H9 (cell line): ENCODE measurements at places on chromosomes 13 and 19. TPM values are rescaled to one million over a fixed set of nuclear protein-coding genes. Genes with fewer than 3 reads are reported as not detected.

GRCh38 chr19:45079911-45080370 is 881 bp downstream of the GEMIN7 start:
- peaks cover 7% of the 10 kb centered on the region; the same call in 1 of the 2 replicates for H3K4me1 ChIP-seq
- H3K27me3 ChIP-seq: no peaks in the 10 kb centered on the region
- peak overlapping the region; percentile 99 for H3K4me3 ChIP-seq
- H3K27ac ChIP-seq: peak overlapping the region; percentile 3
- H3K36me3 ChIP-seq: peaks cover 13% of the 10 kb centered on the region; the same call in 2 of the 3 replicates

DNA sequence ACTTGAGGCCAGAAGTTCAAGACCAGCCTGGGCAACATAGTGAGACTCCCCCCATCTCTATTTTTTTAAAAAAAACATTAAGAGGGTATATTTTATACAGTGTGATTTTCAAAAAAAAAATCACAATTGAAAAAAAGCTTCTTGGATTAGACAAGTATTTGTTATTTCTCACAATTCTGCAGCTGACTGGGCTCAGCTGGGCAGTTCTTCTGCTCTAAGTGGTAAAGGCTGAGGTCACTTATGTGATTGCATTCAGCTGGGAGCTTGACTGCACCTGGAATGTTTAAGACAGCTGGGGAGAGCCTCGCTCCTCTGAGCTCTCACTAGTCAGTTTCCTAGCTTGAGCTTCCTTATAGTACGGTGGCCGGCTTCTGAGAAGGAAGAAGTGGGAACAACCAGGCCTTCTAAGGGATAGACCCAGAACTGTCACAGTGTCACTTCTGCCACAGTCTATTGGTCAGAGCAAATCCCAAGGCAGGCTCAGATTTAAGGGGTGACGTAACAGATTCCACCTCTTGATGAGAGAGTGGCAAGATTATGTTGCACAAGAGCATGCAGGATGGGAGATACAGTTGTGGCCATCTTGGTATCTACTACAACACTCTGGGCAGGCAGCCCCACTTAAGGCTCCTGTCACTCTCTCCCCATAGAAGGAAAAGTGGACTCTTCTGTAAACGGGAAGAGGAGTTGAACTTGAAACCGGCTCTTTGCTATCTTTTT is 19.7 kb upstream of the IRGC start:
- DNase-seq: no peak
- H3K27me3 ChIP-seq: no peaks in the 10 kb centered on the region
- no peak overlapping the region for H3K4me3 ChIP-seq
- no peaks in the 10 kb centered on the region for H3K36me3 ChIP-seq

GRCh38 chr13:25731536-25731935 is 320.3 kb downstream of the SHISA2 start:
- no peak overlapping the region for H3K27ac ChIP-seq
- H3K4me1 ChIP-seq: no peaks in the 10 kb centered on the region; the same call in 1 of the 2 replicates
- H3K36me3 ChIP-seq: no peaks in the 10 kb centered on the region
- no peak overlapping the region for H3K4me3 ChIP-seq
- H3K27me3 ChIP-seq: no peaks in the 10 kb centered on the region

DNA sequence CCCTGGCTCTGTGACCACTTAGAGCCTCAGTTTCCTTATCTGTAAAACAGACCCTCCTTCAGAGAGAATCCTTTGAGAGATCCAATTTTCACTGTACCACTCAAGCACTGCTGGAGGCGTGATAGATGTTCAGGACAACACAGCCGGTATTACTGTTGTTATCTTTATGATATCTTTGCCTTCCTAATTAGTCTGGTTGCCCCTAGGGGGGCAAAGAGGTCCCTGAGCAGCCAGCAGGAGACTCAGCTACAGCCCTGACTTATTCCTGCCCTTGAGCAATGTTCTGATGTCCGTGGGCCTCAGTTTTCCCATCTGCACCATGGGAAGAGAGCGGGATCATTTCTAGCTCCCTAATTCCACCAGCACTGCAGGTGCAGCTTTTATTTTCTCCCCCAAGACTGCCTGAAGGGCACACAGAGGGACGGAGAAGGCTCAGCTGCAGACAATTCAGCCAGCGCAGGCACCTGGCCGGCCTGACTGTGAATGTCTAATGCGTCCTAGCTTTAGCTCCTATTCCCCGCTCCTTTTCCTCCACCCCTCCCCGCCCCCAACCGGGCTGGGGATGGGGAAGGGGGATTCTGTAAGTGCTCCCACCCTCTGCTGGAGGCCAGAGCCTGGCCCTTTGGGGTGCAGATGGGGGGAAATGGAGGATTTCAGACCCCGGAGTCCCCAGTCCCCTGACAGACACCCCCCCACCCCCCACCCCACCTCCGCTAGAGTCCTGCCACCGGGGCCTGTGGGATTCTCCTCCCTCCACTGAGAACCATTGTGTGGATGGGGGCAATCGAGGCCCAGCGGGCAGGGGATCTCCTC is 16.2 kb downstream of the TLE5 start:
- H3K4me1 ChIP-seq: peaks cover 3% of the 10 kb centered on the region; the same call in 1 of the 2 replicates
- H3K27ac ChIP-seq: no peak overlapping the region
- peak overlapping the region; percentile 35 for H3K4me3 ChIP-seq
- peak; percentile 73 for DNase-seq
- H3K36me3 ChIP-seq: no peaks in the 10 kb centered on the region

GRCh38 chr13:62060570-62060969 is 644.9 kb upstream of the PCDH20 start:
- H3K4me3 ChIP-seq: no peak overlapping the region
- no peak overlapping the region for H3K27ac ChIP-seq
- H3K4me1 ChIP-seq: no peaks in the 10 kb centered on the region

DNA sequence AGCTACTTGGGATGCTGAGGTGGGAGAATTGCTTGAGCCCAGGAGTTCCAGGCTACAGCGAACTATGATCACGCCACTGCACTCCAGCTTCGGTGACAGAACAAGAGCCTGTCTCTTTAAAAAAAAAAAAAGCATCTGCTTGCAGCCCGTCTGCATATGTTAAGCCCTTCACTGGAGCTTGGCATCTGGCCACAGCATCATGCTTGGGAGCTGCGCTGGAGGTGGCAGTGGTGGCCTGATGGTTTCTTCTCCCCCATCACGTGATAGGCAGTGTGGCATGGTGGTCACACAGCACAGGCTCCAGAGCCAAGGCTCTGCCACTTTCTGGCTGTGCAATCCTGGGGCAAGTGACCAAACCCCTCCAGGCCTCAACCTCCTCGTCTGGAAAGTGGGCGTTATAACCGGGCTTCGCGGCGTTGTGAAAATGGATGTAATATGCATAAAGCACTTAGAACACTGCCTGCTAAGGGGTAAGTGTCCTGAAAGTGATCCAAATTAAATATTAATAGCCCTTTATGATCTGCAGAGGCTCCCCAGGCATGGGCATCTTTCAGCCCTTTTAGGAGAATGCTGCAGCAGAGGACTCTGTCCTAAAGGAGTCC is 24.4 kb downstream of the MARK4 start:
- H3K4me1 ChIP-seq: no peaks in the 10 kb centered on the region
- H3K36me3 ChIP-seq: peaks cover 59% of the 10 kb centered on the region
- no peak overlapping the region for H3K27ac ChIP-seq
- H3K4me3 ChIP-seq: no peak overlapping the region
- no peaks in the 10 kb centered on the region for H3K27me3 ChIP-seq

GRCh38 chr19:19463348-19464117 is 51.8 kb downstream of the TSSK6 start:
- no peaks in the 10 kb centered on the region for H3K27me3 ChIP-seq
- no peak for DNase-seq
- peaks cover 40% of the 10 kb centered on the region for H3K36me3 ChIP-seq
- no peak overlapping the region for H3K27ac ChIP-seq
- H3K4me3 ChIP-seq: peak overlapping the region; percentile 10; the same call in 1 of the 2 replicates
- H3K4me1 ChIP-seq: peaks cover 20% of the 10 kb centered on the region

DNA sequence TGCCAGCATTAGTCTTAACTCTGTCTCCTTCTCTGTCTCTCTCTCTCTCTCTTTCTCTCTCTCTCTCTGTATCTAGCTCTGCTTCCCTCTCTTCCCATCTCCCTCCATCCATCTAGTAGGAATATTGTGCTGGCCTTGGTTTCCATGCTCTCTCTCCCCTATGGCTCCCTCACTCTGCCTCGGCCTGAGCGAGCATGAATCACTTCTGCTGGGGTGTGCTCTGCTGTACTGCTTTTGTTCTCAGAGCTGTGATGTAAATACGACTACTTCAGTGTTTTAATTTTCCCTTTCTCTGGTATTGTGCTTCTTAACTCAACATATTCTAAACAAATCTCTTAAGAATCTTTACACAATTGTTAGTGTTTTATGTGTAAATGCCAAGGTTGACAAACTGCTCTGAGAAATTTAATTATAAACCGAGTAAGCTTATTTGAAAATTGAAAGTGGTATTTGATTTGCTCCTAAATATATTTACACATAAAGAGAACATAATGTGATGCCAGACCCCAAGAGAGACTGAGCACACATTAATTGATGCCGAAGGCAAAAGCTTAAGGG is 211.5 kb upstream of the KL start:
- no peak overlapping the region for H3K27ac ChIP-seq
- H3K27me3 ChIP-seq: no peaks in the 10 kb centered on the region
- no peak for DNase-seq
- H3K4me1 ChIP-seq: no peaks in the 10 kb centered on the region

DNA sequence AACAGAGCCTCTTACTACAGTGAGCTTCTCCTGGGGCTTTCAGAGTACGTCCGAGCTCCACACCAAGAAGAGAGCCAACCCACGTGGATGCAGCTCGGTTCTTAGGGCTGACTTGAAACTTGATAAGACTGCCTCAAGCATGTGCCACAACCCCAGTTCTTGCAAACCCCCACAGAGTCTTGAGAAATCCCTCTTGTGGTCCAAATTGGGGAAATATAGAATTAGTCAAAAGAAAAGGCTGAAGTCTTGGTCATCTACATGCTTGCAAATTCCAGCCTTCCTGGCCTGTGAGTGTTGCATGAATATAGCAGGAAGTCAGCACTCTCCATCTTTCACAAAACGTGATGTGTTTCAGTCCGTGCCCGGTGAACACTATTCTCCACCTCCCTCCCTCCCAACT is 95.2 kb downstream of the GGACT start:
- no peak overlapping the region for H3K27ac ChIP-seq
- peaks cover 7% of the 10 kb centered on the region; the same call in 1 of the 2 replicates for H3K4me1 ChIP-seq
- no peak for DNase-seq
- H3K27me3 ChIP-seq: no peaks in the 10 kb centered on the region

GRCh38 chr19:8224394-8225145 is 15.4 kb downstream of the CERS4 start:
- no peak for DNase-seq
- no peaks in the 10 kb centered on the region for H3K4me1 ChIP-seq
- no peaks in the 10 kb centered on the region for H3K27me3 ChIP-seq
- H3K27ac ChIP-seq: no peak overlapping the region

- H3K4me1 ChIP-seq: no peaks in the 10 kb centered on the region
- no peak for DNase-seq
- H3K36me3 ChIP-seq: no peaks in the 10 kb centered on the region
- H3K27me3 ChIP-seq: no peaks in the 10 kb centered on the region
- no peak overlapping the region for H3K27ac ChIP-seq
- no peak overlapping the region for H3K4me3 ChIP-seq
Measured at GRCh38 chr19:18972301-18972811, 31.3 kb upstream of the HOMER3 start.

DNA sequence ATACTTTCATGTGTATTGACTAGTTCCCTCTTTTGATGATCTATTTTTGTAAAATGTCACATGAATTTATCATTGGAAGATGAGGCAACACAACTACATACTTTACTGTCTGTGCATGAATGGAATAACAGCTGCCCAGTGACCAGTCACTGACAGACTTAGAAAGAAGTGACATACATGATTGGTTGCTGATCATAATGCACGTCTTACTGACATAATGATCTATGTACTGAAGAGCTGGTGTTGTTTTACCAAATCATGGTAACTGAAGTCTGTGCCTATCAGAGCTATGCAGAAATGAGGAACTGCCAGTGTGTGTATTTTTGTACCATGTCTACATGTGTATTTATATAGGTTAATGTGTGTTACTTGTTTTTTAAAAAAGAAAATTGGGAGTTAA is 26.5 kb downstream of the GPR18 start:
- H3K27ac ChIP-seq: no peak overlapping the region
- H3K4me1 ChIP-seq: no peaks in the 10 kb centered on the region; the same call in 1 of the 2 replicates
- no peak for DNase-seq
- H3K4me3 ChIP-seq: no peak overlapping the region
- H3K27me3 ChIP-seq: no peaks in the 10 kb centered on the region

GRCh38 chr19:40174092-40174491 is 17.1 kb upstream of the MAP3K10 start:
- no peaks in the 10 kb centered on the region for H3K27me3 ChIP-seq
- no peak overlapping the region for H3K27ac ChIP-seq
- no peak overlapping the region for H3K4me3 ChIP-seq
- no peaks in the 10 kb centered on the region for H3K36me3 ChIP-seq
- no peaks in the 10 kb centered on the region for H3K4me1 ChIP-seq

DNA sequence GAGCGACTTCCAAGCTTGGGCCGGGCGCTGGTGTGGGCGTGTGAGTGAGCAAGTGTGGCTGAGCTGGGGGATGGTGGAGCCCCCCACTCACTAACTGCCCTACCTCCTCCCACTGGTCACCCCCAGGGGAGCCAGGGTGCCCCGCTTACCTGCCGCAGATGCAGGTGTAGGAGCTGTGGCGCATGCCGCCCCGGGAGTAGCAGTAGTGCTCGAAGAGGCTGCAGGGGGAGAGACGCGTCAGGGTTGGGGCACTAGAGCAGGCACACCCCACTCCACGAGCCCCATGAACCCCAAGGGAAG is 39.9 kb downstream of the CEBPG start:
- no peaks in the 10 kb centered on the region for H3K27me3 ChIP-seq
- DNase-seq: no peak

GRCh38 chr19:41879080-41879479 is 2.0 kb downstream of the CD79A start:
- H3K4me1 ChIP-seq: no peaks in the 10 kb centered on the region
- H3K27me3 ChIP-seq: no peaks in the 10 kb centered on the region; the same call in 1 of the 2 replicates
- DNase-seq: no peak
- H3K36me3 ChIP-seq: no peaks in the 10 kb centered on the region

DNA sequence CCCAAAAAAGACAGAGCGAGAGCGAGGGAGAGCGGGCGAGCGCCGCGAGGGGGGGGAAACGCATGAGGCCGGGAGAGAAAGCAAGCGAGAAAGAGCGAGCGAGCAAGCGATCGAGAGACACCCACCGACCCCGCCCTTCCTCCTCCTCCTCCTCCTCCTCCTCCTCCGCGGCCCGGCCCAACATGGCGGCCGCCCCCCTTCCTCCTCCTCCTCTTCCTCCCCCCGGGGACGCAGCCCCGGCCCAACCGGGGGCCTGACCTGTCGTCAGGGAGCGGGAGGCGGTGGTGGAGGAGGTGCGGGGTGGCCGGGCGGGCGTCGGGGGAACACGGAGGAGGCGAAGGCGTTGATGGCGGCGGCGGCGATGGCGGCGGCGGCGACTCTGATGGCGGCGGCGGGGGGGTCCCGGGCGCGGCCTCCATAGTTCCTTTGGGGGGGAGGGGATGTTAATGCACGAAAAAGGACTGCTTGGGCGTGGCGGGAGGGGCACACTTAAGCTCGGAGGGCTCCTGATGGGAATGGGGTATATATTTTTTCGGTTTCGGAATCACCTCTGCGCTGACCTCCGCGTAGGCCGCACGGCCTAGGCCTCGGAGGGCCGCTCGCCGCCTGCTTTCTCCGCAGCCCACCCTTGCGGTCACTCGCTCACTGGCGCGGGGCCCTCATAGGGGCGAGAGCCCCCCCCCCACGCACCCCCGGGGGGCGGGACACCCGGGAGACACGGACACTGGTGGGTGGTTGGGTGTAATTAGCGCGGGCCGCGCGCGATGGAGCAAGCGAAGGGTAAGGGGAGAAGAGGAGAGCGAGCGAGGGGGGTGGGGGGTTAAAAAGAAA is 1.2 kb downstream of the ZC3H4 start:
- no peaks in the 10 kb centered on the region for H3K27me3 ChIP-seq

FREM2 gene
- total RNA-seq: 15.4 and 16.0 TPM in 2 replicates

OLFM2 gene
- total RNA-seq: 75.6 and 76.5 TPM in 2 replicates

ZNF726 gene
- 0.11 and 0.18 TPM in 2 replicates for total RNA-seq

CYP2S1 gene
- total RNA-seq: 159 and 175 TPM in 2 replicates

FKRP gene
- 39.1 and 42.2 TPM in 2 replicates for total RNA-seq

MAST1 gene
- total RNA-seq: 11.8 and 15.1 TPM in 2 replicates

EFNB2 gene
- 12.7 and 12.9 TPM in 2 replicates for total RNA-seq

CBLC gene
- total RNA-seq: 14.2 and 15.9 TPM in 2 replicates

IL27RA gene
- 13.6 and 14.6 TPM in 2 replicates for total RNA-seq
